Activated CD4-positive, alpha-beta T cell treated with anti-CD3 and anti-CD28 coated beads, Interleukin-2, Interleukin-4, amounts not matched to agents 100 ng/mL and 50 ng/mL, durations not matched to agents 16 hours and 8 hours (primary cell): ENCODE measurements at places on chromosomes 5 and 9.
A peak's percentile ranks its signal among the peaks of the same experiment; 100 is the strongest.

DNA sequence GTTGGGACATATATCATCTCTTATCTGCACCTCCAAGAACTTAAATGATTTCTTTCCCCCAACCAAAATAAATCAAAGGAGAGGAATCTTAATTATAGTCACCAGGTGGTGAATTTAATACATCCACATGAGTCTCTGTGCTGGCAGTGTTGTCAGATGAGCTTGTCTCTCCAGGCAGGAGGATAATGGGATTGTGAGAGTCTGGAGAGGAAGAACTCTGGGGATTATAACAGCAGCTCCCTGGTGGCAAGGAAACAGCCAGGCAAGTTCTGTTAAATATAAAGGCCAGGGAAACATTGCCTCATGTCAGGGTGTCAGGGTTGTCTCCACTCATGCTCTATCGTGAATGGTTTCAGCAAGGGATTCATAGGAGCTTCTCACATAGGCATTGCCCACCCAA is 80.8 kb downstream of the TLR4 start:
- DNase-seq: no peak

DNA sequence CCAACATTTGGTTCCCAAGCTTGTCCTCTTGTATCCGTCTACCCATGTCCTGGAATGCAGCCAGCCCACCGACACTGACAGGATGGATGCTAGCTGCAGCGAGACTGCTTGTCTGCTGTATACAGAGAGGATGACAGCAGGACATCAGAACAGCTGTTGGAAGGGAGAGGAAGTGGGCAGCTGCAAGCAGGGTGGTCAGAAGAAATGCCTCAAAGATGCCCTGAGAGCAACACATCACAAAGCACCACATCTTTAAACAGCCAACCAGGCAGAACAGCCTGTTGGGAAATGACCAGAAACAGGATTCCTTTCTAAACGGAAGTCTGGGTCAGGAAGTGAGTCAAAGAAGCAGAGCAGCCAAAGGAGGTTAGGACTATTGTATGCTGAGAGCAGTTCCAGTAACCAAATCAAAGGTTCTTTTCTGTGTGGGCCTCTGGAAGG is 219.1 kb downstream of the NDUFS4 start:
- peak; percentile 36 for DNase-seq

- DNase-seq: no peak
These were observed 293.0 kb downstream of the SPOCK1 start for GRCh38 chr5:137206030-137206715.

GRCh38 chr9:1536522-1537170 is 478.5 kb upstream of the SMARCA2 start:
- peak; percentile 49 for DNase-seq

GRCh38 chr9:95505717-95506427 is 10.9 kb downstream of the PTCH1 start:
- no peak for DNase-seq

GRCh38 chr5:83552275-83552674 is 80.7 kb downstream of the VCAN start:
- no peak for DNase-seq

DNA sequence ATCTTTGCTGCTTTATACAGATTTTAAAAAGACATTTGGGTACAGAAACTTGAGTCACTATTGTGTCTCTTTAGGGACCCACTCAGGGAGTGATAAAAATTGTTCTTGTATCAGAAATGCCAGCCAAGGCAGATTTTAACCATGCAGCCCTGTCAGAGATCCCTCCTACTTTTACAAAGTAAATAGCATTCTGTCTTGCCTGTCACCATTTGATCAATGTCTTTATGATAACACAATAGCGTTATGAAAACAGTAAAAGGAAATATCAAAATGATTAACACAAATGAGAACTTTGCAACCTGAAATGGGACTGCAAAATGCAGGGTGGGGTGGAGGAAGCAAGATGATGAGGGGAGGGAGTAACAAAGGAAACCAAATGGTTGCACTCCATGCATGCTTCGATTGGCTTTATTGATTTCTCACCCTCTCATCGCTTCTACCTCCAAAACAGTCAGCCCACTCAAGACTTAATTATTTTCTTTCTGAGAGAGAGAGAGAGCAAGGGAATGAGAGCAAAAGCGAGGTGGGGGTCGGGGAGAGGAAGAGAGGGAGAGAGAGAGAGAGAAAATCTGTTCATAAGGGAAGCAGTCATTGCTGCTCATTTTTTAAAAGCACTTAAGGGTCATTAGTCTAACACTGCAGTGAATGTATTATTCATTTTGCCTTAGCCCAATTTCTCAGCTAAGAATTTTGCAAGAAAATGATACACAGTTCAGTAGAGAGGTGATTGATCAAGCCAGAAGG is 576.5 kb downstream of the CSNK1G3 start:
- no peak for DNase-seq

DNA sequence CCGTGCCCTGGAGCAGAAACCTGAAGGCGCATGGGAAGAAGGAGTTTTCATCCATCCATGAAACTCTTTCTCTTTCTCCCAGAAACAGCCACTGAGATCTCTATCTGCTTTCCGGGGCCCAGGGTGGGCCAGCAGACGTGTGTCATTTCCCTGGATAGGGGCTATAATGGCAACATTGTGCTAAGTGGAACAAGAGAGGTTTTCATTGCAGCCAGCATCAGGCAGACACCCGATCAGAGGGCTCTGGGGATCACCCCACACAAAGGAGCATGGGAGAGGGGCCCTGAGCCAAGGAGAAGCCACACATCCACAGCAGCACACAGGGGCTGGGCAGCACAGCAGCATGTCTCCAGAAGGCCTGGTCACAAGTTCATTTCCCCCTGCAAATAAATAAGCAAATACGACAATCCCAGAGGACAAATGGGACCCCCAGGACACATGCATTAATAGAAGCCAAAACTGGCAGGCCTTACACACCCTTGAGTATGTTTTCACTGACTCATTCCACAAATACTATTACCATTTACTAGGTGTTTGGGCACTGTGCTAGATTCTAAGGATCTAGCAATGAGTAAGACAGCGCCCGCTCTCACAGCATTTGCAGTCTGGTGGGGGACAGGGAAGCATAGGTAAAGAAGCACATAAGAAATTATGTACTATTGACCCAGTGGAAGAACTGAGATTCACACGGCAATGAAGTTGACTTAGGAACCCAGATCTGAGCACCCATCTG is 4.3 kb upstream of the AFAP1L1 start:
- DNase-seq: no peak

- no peak for DNase-seq
These were observed 201.1 kb downstream of the SEMA5A start for GRCh38 chr5:9344751-9345240.

GRCh38 chr5:173205916-173206315 is 29.1 kb downstream of the NKX2-5 start:
- no peak for DNase-seq

- no peak for DNase-seq
These were observed 376.9 kb downstream of the SEMA5A start for GRCh38 chr5:9168791-9169556.

DNA sequence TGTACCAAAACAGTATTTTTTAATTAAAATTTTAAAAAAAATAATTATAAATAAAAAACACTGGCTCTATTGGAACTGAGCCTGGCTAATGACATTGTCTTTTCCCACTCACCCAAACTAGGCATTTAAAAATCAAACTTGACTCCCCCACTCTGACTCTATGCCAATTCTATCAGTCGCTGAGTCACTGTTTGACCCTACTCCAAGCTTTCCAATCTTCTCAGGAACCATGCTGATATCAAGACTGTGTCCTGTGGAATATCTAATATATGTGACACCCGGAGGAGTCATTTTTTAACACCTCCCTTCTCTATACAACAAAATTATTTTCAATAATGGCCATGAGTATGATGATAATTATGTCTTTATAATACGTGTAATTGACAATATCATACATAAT is 171.6 kb upstream of the RASEF start:
- DNase-seq: no peak

GRCh38 chr5:87645224-87645623 is 232.5 kb upstream of the CCNH start:
- no peak for DNase-seq

DNA sequence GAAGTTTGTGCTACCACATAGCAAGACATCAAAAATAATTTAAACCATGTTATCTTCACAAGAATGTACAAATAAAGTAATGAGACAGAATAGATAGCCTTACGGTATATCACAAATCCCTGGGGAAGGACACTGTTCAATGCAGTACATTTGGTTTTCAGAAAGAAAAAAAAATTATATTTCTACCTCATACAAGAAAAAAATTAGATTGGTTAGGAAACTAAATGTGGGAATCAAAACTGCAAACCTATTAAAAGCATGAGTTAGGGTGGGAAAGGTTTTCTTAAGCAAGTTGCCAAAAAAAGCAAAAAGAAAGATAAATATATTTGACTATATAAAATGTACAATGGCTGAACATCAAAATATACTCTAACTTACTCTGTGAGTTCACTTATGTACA is 201.9 kb upstream of the NREP start:
- DNase-seq: no peak

DNA sequence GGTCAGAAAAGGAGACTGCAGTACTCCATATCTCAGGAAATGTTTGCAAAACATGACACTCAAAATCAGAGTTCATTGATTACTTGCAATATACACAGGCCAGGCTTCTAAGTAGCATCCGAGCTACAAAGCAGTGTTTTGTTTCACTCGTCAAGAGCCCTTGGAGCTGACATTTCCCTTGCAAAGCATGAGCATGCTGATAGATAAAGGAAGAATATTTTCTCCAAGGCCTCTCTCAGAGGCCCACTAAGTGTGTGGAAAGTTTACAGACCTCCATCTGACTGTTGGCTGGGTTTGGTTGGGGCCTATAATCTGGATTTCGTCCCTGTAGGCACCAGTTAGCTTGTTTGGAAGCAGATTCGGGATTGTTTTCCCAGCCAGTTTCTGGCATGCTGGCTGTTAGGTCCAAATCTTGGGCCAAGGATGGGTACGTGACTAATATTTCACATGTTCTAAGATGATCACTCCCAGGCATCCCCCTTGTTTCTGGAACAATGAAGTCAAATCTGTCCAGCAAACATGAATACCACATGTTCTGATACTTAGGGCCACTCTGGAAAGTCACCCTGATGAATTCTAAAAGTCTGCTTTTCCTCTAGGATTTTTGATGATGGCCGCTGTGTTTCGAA is 161.3 kb downstream of the RFK start:
- no peak for DNase-seq

DNA sequence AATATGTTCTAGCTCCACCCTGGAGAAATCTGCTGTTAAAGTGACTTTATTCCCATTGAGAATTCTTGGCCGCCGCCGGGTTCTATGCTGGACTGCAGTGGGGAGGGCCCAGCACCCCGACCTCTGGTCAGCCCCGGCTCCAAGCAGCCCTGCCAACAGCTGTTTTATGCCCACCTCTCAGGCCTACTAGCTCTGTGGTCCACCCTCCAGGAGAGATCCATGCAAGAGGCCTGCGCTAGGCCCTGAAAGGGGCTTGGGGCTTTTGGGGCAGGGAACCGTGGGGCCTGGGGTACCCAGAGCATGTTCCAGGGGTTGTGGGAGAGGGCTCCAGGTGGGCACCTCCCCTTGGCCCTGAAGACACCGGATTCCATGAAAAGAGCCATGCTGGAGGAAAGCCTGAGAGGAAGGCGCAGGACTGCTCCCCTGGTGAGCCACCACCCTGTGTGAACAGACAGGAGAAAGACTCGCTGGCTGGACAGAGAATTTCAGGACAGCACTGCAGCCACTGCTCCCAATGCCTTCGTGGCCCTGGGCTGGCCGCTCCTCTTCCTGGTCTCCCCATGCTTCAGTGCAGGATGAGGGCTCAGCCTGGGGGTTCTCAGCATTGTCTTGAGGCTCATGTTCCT is 44.6 kb upstream of the RUFY1 start:
- DNase-seq: no peak

DNA sequence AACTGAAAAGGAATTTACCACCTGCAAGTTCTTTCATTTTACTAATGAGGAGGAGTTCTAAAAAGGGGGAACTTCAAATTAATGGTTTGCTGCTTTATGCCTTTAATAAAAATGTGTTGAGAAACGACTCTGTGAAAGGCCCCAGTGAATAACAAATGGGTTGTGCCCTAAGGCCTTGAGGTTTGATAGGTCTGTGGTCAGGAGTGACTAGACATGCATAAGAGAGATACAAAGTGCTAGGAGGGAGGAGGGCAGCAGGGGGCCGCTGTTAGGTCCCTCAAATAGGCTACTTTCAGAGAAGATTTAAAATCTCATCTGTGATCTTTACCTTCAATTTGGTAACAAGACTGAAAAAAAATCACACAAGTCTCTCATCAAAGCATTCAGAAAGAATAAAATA is 58.3 kb downstream of the FAM81B start:
- DNase-seq: no peak

DNA sequence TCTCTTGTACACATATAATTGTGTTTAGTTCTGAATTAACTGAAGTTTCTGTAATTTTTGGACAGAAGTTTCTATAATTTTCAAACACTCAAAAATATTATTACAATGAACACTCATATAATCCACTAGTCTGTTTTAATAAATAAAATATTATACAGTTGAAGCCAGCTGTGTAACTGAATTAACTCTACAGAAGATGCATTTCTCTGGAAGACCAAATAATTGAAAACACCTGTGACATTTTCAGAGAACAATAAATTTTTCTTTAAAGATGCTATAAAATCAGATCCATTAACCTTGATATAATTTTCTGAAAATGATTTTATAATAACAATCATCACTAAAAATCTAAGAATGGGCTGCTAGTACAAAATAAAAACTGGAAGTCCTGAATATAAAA is 14.7 kb downstream of the NADK2 start:
- DNase-seq: no peak

- no peak for DNase-seq
These were observed 285.3 kb upstream of the TMEM161B start for GRCh38 chr5:88553986-88554385.

- DNase-seq: no peak
These were observed 78.8 kb downstream of the GPR21 start for GRCh38 chr9:123112015-123112975.

DNA sequence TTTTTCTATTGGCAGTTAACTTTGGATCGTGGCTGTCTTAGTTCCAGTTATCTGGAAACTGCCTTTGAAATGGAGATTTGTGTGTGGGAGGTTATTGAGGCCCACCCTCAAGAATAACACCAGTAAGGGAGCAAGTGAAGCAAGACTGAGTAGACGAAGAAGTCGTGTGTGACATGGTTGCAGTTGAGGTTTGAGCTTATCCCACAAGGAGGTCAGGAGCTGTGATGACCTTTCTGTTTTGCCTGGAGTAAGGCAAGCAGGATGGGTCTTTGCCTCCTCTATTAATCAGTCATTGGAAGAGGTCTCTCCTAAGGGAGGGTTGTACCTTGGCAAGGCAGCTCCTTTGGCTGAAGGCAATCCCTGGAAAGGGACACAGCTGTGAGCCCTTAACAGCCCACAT is 49.6 kb upstream of the CTXN3 start:
- DNase-seq: no peak
